ENCODE measurements at places on chromosomes 4 and X. TPM values are rescaled to one million over a fixed set of nuclear protein-coding genes. Genes with fewer than 3 reads are reported as not detected.

- DNase-seq = no peak
Observed at GRCh38 chrX:40628506-40628905, 5.3 kb downstream of the MPC1L start.

DNA sequence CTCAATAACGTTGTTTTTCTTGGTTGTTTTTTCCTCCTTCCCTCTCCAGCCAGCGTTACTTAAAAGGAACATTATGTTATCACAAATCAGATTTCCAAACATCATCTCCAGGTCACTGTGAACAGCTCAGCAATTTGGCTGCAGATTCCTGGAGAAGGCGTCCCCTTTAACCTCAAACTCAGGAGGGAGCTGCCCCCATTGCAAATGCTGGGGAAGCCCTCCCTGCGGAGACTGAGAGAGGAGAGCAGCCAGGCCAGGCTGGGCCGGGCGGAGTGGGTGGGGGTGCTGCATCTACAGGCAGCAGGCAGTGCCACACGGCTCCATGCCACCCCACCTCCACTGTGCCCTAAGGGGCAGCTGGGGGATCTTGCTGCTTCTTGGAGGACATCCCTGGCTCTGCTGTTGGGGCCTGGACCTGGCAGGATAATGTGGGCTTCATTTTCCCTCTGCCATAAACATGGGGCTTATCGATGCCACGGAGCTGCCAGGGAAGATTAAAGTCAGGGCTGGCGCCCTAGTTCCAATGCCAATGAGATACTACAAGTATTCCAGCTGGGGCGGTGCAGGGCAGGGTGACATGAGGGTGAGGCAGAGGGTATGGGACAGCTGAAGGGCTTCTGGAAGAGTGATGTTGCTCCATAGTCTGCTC is 148.8 kb downstream of the PJA1 start:
- no peak for DNase-seq

DNA sequence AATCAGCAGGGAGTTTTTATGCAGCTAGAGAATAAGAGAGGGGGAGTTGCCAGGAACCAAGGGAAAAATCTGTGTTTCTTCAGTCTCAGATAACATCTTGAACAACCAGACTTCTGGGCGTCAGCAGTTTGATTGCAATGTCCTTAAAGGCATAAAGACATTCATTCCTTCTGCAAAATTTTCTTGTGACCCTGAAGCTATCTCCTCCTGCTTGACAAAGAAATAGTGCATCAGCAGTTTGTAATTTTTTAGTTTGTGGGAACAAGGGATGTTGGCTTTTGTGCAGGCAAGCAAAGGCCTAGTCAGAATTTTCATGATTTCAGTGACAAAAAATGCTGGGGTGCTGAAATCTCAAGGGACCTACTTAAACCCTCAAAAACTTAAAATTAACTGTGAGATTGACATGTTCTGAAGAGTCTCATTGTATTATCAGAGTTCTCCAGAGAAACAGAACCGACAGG is 125.8 kb upstream of the UNC5C start:
- no peak for DNase-seq

GRCh38 chr4:144645631-144646522 is at the start of gene HHIP:
HHIP (plus strand) TSS chr4:144646156; CDS start chr4:144646676, 520 bp downstream.
- peak; percentile 53 for DNase-seq

PDE6B gene
- total RNA-seq = 10.2 TPM

DNA sequence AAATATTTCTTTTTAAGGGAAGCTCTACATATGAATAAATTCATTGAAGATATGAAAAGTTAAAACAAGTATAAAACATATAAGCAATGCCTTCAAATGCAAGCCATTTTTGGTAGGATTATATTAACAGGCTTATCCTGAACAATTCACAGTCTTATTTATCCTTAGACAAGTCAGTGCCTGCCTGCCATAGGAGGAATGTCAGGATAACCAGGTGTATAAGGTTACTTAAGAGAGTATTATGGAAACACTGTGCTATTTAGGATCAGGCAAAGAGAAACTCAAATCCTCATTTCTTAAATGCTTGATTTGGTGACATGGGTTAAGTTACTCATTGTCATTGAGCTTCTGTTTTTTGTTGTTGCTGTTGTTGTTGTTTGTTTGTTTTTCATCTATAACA is 2029.9 kb upstream of the AGA start:
- no peak for DNase-seq

USP9X gene
- 268 TPM for total RNA-seq

SLC25A5 gene
- total RNA-seq = 454 TPM

DNA sequence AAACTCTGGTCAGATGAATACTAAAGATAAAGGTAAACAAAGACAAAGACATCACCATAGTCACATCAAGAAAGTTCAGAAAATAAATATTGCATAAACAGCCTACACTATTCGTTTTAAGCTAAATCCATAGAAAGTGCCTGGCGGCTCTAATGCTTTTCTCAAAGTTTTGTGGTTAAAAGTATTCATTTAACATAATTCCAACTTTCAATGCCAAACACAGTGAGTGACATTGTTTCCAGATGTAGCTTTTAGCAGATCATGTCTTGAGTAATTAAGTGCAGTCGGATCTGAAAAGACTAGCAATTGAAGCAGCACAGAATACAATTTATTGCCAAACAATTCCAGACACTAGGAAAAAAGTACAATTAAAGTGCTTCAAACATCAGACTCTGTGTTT is 287.1 kb upstream of the ADGRL3 start:
- DNase-seq = no peak

All from H9 (cell line).